ENCODE measurements at places on chromosomes 12 and 14. TPM values are rescaled to one million over a fixed set of nuclear protein-coding genes. Genes with fewer than 3 reads are reported as not detected.

The VEZT gene
- total RNA-seq, result 64.2 TPM

The TAS2R43 gene
- total RNA-seq, result not detected

The TAS2R19 gene
- not detected for total RNA-seq

The MYO1A gene
- total RNA-seq, result 0.15 TPM

The GLT1D1 gene
- total RNA-seq, result not detected

The P2RX2 gene
- total RNA-seq, result not detected

The KIF26A gene
- 3.7 TPM for total RNA-seq

The SLC39A5 gene
- total RNA-seq, result not detected

The CPNE6 gene
- not detected for total RNA-seq

The SNRPF gene
- 126 TPM for total RNA-seq

The KRT75 gene
- 0.29 TPM for total RNA-seq

The SSPN gene
- 0.38 TPM for total RNA-seq

The CD69 gene
- not detected for total RNA-seq

The TPH2 gene
- total RNA-seq, result not detected

The IL31 gene
- total RNA-seq, result not detected

The TEX22 gene
- 0.24 TPM for total RNA-seq

The KRT74 gene
- total RNA-seq, result not detected

The ITGB7 gene
- 0.56 TPM for total RNA-seq

The GZMH gene
- not detected for total RNA-seq

The TMEM121 gene
- total RNA-seq, result 3.2 TPM

The CPM gene
- total RNA-seq, result 7.7 TPM

The ALX1 gene
- 5.6 TPM for total RNA-seq

The PMCH gene
- not detected for total RNA-seq

The PLA2G1B gene
- not detected for total RNA-seq

The AQP2 gene
- not detected for total RNA-seq

The EML5 gene
- 0.72 TPM for total RNA-seq

The NOS1 gene
- 0.52 TPM for total RNA-seq

The KLRK1 gene
- total RNA-seq, result not detected

The KRT2 gene
- not detected for total RNA-seq

The CLEC4C gene
- not detected for total RNA-seq

The AKAP3 gene
- total RNA-seq, result 0.10 TPM

The CISTR gene
- not detected for total RNA-seq

The SERPINA1 gene
- 0.59 TPM for total RNA-seq

The ZFYVE21 gene
- total RNA-seq, result 38.3 TPM

The TAS2R14 gene
- total RNA-seq, result 0.83 TPM

The ZDHHC22 gene
- 0.37 TPM for total RNA-seq

The AKAP5 gene
- 0.25 TPM for total RNA-seq

The MIP gene
- 0.20 TPM for total RNA-seq

The OR4K14 gene
- total RNA-seq, result not detected

The ADAMTS20 gene
- not detected for total RNA-seq

The NTF3 gene
- total RNA-seq, result not detected

The CCDC175 gene
- total RNA-seq, result not detected

The C12orf50 gene
- not detected for total RNA-seq

The PIWIL1 gene
- total RNA-seq, result not detected

The PRORP gene
- total RNA-seq, result 32.2 TPM

Data from A549 treated with CpdA at 1 μM for 4 hours (cell line).